ENCODE measurements at places on chromosomes 6 and 20.
A peak's percentile ranks its signal among the peaks of the same experiment; 100 is the strongest.

DNA sequence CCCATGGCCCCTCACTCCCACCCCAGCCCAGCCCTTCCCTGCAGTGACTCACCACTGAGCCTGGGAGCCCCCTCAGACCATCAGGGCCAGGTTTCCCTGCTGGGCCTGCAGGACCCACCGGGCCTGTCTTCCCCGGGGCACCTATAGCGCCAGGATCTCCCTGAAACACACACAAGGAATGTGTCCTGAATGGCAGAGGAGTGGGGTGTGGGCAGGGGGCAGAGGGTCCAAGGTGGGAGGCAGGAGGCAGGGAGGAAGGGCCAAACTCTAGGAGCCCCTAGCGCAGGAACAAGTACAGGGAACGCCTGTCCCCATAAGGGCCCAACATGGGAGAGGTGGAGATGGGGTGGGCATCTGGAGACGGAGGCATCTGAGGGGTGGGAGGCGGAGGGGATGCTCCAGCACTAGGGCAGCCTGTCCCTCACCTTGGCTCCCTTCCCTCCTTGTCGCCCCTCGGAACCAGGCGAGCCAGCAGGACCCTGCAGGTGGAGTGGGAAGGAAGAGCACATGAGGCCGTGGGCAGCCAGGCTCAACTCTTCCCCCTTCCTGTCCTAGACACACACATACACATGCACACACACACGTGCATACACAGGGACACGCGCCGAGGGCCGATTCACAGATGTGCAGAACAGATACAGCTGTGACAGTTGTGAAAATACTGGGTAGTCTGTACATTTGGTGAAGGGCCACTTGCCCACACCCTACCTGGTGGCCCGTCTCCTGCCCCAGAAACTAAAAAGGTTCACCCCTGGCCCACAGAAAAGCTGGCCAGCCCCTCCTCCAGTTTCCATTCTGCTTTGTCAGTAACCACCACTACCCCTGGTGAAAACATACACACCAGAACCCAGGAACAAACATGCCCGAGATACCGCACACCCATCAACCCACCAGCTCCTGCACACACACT lies 24.6 kb downstream of the COL11A2 start:
- DNase-seq: no peak

DNA sequence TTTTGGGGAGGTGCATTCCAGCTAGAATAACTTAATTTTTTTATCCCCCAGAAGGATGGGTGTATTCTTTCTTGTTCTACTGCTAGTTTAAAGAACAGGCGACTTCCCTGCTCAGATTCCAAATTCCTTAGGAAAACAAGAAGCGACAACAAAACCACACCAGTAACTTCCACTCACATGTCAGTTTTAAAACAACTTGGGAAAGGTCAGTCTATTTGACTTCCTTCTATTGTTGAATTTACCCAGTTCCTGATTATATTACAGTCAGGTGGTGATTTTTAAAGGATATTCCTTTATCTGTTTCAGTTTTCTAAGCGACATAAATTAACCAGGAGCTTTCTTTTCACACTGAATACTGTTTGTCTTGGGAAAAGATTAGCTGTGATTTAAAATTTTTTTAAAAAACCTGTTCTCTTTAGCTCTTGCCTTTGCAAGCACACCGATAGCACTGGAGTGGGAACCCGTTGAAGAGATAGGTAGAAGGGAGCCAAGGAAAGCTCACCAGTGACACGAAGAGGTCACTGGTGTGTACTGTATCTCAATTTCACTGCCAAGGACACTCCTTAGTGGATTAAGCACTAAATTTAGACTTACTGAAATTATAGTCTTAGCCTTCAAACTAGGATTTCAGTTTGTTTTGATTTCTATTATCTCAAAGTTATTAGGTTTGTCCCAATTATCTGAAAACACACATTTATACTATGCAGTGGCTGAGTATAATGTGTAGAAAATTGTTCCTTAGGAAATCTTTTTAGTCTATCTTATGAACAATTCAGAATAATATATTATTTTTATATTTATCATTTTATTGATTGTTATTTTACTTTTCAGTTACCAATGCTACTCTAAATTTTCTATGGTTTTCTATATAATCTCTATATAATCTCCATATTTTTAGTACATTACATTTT lies 22.3 kb downstream of the MARCKS start:
- DNase-seq: no peak

DNA sequence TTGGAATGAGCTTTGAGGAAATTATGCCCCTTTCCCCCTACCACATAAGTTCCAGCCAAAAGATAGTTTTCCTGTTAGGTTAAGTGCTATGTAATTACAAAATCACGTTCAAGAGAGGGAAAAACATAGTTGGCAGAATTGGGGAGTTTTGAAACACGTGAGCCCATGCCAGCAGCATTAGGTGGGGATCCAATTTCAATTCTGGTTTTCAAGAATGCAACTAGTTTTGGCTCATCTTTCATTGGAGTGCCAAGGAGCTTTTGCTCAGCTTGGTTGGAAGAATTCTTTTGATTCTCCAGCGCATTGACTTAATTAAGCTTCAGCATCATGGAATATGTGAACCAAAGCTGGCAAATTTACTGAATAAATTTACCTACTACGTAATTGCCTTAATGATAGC lies 95.9 kb downstream of the SAMD5 start:
- DNase-seq: no peak

DNA sequence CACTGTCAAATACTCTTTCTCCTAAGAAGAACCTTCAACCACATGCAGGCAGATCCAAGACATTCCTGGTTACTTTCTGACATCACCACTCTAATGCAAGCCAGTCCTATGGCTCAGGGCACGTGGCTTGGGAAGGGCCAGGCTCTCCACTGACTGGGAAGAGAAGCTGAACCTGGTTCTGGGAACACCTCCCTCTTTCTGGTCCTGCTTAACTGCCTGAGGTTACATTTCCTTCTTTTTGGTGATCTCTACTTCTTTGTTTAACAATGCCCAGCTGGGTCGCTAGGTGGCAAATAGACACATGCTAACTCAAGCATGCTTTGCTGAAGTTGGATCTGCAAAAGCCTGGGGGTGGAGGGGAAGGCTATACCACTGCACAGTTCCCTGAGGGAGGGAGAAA lies 249.8 kb downstream of the GMDS start:
- DNase-seq: no peak

- no peak for DNase-seq
Observed at GRCh38 chr20:46605181-46605580, 46.1 kb downstream of the SLC13A3 start.

DNA sequence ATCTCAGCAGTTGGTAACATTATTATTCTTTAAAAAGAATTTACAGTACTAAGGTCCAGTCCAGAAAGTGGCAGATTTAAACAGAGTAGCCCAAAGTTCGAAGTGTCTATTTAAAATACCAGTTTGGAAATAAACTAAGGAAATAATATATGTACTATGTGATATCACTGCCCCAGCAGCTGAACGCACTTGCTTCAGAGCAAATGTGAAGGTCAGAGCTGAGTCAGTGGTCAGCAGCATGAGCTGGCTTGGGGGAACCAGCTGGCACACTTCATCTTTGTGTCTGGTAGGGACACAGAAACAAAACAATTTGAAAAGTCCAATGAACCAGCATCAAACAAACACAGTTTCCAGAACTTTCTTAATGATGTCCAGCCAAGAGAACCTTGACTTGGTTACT lies 15.4 kb downstream of the TMEM14B start:
- DNase-seq: no peak

DNA sequence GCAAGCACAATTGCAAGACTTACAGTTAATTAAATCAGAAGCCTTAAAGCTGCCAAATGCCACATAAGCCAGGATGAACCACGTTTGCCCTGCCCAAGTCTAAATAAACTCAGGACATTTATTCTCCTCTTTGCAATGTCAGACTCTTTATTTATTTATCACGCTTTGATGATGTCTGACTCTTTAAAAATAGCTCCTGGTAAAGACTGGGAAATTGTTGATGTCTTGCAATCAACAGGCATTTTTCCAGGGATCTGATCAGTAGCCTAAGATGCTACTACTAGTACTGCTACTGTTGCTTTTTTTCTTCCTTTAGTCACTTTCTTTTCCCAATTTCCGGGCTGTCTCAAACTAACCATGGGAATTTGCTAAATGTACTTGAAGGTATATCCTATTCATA lies 365.8 kb upstream of the MARCKS start:
- DNase-seq: no peak

DNA sequence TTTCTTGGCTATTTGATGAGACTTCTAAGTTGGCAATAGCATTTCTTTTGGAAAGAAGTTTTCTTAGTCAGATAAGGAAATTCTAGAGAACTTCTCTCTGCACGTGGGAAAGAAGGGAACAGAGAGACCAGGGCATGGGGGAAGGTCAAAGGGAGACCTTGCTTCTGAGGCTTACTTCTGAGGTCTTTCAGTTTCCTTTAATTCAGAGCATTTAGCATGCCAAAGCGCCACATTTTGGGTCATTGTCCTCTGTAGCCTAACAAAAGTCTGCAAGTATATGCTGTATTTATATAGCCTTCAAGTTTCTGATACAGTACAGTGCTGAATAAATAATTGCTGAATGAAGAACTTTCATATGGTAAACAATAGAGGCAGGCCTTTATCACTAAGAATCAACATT lies 95.6 kb downstream of the SAMD3 start:
- no peak for DNase-seq

DNA sequence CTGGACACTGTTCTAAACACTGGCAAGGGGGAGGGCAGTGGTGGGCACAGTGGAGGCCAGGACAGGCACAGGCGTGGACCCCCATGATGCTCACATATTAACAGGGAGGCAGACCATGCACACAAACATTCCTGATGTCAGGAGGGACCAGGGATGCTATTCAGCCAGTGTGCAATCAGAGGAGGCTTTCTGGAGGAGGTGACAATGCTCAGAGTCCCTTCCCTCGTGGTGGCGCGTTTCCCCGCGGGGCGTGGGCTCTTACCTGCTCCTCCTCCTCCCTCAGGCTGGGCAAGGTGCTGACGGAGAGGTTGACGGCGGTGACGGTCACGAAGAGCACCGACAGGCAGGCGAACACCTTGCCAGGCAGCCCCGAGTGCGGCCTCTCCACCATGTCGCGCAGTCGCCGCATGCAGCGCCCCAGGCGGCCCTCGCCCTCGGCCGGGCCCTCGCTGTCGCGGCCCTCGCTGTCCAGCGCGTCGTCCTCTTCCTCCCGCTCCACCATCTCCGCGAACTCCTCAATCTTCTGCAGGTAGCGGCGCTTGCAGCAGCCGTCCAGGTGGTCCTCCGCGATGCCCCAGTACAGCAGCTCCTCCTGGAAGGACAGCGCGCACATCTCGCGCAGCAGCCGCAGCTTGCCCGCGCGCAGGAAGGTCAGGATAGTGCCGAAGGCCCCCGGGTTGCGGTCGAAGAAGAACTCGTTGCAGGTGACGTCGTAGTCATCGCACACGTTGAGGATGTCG lies 13.4 kb downstream of the KCNG1 start:
- DNase-seq: no peak

GRCh38 chr20:6756693-6757595 lies 10.5 kb upstream of the BMP2 start:
- no peak for DNase-seq

DNA sequence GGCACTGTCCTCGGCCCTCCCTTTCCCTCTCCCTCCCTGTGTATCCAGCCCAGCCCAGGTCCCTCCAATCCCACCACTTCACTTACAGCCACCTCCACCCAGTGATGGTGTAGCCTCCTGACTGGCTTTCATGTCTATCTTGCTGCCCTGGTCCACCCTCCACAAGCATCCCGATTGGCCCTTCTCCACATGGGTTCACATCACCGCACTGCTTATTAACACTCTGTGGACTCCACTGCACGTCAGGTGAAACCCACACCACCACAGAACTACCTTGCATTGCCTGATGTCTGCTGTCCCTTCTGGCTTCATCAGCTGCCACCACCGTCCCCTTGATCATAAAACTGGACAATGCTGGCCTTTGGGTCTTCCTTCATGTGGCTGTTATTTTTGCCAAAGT lies 220.4 kb upstream of the ARID1B start:
- DNase-seq: no peak

DNA sequence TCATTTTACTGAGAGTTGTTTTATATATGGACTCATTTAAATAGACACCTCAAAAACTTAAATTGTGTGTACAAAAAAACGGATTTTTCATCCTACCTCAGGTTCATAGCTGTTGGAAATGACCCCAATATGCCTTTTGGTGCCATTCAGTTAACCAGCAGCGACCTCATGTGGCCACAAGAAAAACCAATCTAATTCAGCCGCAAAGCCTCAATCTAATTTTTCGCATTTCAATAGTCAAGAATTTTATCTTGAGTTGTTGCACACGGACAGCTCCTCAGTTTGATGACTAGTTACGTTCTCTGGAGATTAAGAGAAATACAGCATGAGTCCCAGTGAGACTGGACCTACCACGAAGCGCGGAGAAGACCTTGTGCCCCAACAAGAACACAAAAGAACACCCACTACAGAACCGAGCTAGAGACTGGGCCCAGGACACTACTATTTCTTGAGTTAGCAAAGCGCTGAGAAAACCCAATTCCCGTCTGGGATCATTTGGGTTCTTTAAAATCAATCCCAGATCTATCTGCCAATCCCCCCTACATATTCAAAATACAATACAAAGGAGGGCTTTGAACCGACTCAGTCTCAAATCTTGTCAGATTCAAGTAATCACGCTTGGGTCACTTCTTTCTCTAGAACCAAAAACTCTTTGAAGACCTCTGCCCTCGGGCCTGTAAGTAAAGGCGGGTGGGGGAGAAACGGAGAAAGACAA lies 1.1 kb downstream of the TCP11 start:
- peak; percentile 69 for DNase-seq

DNA sequence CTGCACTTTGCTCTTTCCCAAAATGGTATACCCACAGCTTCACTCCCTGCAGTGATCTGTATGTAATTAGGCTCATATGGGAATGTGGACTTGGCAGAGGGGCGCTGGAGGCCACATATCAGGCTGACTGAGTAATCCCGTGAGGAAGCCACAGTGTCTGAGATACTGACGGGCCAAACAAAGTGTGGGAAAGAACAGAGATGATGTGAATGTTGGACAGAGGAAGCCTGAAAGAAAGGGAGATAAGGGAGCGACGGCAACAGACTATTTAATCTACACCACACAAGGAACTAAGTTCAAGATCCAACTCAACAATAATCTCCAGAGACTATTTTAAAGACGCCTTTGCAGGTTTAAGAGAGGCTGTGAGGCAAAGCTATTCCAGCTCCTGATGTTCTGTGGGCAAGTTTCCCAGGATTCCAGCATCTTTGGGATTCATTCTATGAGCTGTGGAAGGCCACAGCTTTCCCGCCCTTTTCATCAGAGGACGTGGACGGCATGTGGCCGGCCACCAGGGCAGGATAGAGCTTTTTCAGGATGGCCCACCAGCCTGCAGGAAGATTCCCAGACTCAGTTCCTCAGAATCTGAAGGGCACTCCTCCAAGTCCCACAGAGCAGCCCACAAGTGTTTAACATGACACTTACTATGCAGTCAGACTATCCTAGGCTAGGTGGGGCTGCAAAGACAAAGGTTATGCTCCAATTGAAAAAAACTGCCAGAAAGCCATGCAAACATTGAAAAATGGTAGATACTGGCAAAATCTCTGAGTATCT lies 237.5 kb downstream of the ATXN1 start:
- DNase-seq: no peak

- DNase-seq: no peak
Observed at GRCh38 chr6:27059621-27060425, 187.7 kb upstream of the PRSS16 start.

- no peak for DNase-seq
Observed at GRCh38 chr6:89013438-89013837, 50.0 kb upstream of the RNGTT start.

GRCh38 chr6:7574500-7574899 lies 15.5 kb upstream of the SNRNP48 start:
- no peak for DNase-seq

- DNase-seq: no peak
Observed at GRCh38 chr6:116542426-116542825, 3.1 kb downstream of the TRAPPC3L start.

- no peak for DNase-seq
Observed at GRCh38 chr6:167226383-167226685, 64.8 kb upstream of the UNC93A start.

GRCh38 chr6:4560221-4561077 lies 215.8 kb upstream of the CDYL start:
- DNase-seq: no peak

Measured in activated naive CD4-positive, alpha-beta T cell treated with anti-CD3 and anti-CD28 coated beads, Interleukin-2, amount 10 ng/mL, durations not matched to agents 7 days and 5 days (primary cell).